ENCODE measurements at places on chromosomes 11 and 22.

- DNase-seq: no peak
Observed at GRCh38 chr11:73748300-73748699, 12.6 kb downstream of the RAB6A start.

GRCh38 chr11:10990160-10990559, 132.3 kb upstream of the ZBED5 start:
- no peak for DNase-seq

DNA sequence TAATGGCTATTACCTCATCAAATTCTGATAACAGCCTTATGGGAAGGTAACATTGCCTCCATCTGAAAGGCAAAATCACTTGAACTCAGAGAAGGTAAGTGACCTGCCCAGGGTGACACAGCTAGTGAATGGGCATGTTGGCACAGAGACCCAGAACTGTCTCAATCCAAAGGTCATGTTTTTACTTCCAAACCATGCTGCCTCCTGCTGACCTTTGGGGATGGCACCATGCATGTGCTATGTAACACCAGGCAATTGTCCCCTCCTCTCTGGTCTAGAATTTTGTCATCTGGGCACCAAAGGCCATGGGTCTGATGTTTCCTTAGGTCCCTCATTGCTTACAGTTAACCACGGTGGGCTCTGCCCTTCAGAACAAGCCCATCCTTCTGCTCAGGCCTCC, 417.4 kb downstream of the SOX6 start:
- DNase-seq: no peak

DNA sequence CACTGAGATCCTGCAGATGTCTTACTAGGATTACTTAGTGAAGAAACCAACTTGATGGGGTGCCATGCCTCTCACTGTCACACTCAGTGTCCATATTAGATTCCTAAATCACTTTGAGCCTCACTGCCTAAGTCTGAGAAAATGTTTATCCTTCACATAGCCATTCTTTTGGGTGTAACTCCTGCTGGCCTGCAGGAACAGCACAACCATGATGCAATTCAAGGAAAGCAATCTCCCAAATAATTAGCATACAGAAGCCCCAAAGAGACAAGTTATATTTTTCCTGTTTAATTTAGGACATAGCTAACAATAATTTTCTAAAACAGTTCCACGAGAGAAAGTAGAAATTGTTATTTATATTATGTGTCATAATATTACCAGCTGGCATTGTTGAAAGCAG, 655.5 kb downstream of the KCNA4 start:
- DNase-seq: no peak

DNA sequence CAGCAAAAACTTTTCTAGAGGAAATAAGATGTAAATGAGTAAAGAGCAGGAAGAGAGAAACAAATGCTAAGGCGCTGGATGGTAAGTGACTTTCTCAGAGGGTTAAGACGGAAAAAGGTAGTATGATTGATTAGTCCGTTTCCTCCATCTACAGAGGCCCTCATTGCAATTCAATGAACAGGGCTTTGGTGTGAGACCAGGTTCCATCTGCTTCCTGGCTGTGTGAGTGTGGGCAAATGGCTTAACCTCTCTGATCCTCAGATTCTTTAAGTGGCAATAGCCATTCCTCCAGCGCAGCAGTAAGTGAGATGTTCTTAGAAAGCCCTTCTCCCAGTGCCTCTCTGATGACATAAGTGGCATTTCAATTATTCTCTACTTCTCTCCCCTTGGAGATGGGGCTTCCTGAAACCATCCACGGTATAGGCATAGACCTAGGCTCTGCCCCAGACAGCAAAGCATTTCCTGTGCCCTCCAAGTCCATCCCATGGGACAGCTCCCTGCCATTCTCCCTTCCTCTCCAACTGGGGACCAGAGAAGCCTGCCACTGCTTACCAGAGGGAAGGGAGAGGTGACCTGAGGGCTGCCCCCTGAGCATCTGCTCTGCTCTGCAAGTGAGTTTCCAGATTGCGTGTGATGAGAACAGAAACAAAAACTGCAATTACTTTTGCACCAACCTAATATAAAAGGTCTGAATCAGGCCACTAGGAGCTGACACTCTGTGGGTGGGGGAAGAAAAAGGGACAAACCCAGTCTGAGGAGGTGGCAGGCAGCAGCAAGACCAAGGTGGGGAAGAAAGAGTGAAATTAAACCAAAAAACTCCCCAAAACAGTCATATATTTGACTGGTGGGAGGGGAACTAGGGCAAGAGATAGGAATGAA, 12.7 kb upstream of the CD44 start:
- no peak for DNase-seq

GRCh38 chr22:38314933-38315822, 2.1 kb downstream of the CSNK1E start:
- no peak for DNase-seq

- no peak for DNase-seq
Observed at GRCh38 chr11:71209656-71210055, 42.7 kb downstream of the SHANK2 start.

DNA sequence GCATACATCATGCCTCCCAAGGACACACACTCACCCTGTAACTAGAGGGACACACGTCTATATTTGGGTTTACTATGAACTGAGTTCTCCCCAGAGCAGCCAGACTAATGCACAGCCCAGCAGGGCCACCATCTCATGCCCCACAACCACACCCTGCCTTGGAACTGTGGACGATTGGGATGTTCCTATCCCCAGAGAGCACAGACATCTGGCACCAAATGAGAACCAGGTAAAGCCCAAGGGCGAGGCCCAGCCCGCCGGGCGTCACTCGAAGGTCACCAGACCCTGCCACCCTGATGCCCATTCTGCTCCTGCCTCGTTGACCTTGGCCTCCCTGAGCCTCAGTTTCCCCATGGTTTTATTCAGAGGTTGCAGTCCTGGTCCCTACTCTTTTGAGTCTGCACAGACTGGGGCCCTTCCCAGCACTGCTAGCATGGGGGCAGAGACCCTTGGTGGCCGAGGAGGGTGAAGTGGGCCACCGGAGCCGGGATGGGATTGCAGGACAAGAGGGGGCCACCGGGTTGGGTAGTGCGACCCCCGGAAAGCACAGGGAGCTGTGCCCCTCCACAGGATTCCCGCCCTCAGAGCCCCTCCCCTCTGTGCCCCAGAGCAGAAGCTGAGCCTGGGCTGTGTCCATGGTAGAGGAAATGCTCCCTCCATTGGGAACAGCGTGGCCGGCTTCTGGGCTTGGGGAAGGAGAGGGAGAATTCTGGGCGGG, 56.8 kb downstream of the IGLL5 start:
- DNase-seq: no peak

DNA sequence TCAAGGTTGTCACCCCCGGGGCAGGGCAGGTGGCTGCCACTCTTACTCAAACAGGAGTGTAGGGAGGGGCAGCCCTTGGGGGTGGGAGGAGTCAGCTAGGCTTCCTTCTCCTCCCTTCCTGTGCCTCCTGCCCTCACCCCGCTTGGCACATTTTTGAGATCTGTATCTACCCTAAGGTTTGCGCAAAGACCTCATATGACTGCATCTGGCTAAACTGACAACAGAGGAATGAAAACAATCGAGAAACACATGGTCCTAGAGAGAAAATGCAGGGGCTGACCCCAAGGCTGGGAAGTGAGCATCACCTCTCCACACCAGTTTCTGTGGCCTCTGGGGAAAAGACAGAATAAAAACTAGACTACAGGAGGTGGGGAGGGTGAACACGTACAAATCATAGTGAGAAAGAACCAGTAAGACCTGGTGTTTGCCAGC, 28.1 kb downstream of the IGSF9B start:
- no peak for DNase-seq

- DNase-seq: no peak
Observed at GRCh38 chr11:95157824-95158223, 68.2 kb downstream of the ENDOD1 start.

GRCh38 chr11:6674862-6675261, 8.3 kb downstream of the MRPL17 start:
- no peak for DNase-seq

- DNase-seq: no peak
Observed at GRCh38 chr11:27381238-27381666, 18.2 kb upstream of the CCDC34 start.

- DNase-seq: no peak
Observed at GRCh38 chr22:45413013-45413367, 409 bp downstream of the SMC1B start.

- DNase-seq: no peak
Observed at GRCh38 chr11:92125321-92125720, 99.3 kb upstream of the FAT3 start.

GRCh38 chr22:28750471-28750881, 8.6 kb downstream of the HSCB start:
- no peak for DNase-seq

DNA sequence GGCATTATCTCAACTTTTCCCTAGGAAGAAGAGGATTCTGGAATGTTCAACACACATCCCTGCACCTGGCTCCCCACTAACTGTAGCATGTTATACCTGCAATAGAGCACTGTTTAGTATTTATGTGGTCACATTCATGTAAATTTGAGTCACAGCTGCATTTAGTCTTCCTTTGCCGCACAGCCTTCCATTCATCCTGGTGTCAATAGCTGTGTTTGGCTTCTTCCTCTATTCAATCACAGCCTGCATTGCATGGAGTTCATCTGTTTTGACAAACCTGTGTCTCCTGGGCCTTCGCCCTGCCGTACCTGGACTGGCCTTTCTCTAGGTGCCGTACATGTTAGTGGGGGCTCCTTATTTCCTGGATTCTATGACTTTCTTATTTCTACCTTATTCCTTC, 4.1 kb upstream of the C22orf39 start:
- DNase-seq: no peak

DNA sequence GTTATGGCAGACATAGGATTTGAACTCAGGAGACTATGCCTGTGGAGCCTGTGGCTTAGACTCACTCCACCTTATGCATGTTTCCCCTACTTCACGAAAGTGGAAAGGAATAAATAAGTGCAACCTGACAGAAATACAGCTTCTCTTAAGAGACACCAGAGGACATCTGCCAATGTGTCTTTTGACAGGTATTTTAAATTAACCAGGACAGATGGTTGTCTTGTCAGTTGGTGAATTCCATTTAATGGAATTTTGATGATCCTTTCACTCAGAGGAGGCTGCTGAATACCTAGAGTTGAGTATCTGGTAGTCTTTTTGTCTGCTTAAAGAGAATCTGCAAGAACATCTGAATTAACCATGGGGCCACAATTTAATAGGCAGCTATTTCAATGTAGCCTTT, 46.1 kb downstream of the NELL1 start:
- no peak for DNase-seq

GRCh38 chr22:42301742-42302102, 31.3 kb upstream of the TCF20 start:
- no peak for DNase-seq
